ENCODE measurements at places on chromosomes 11 and 22.

- no peak for DNase-seq
These were observed 3.4 kb downstream of the PARVA start for GRCh38 chr11:12380565-12381325.

DNA sequence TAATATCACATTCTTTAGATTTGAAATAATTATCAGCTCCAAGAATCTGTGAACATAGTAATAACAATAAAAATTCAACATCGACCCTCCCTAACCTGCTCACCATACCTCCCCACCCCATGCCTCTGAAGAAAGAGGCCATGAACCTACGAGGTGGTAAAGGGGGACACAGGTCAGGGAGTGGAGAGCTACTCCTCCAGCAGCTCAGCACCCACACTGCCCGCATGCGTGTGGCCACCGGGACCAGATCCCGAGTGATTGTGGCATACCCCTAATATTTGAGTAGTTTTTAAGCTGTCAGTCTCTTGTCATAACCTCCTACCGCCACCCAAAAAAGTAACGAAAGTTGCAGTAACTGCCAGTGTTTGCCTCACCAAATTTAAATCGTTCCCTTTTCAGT is 16.8 kb upstream of the ADSL start:
- DNase-seq = no peak

- no peak for DNase-seq
These were observed 8.2 kb downstream of the ZBED4 start for GRCh38 chr22:49861642-49862495.

DNA sequence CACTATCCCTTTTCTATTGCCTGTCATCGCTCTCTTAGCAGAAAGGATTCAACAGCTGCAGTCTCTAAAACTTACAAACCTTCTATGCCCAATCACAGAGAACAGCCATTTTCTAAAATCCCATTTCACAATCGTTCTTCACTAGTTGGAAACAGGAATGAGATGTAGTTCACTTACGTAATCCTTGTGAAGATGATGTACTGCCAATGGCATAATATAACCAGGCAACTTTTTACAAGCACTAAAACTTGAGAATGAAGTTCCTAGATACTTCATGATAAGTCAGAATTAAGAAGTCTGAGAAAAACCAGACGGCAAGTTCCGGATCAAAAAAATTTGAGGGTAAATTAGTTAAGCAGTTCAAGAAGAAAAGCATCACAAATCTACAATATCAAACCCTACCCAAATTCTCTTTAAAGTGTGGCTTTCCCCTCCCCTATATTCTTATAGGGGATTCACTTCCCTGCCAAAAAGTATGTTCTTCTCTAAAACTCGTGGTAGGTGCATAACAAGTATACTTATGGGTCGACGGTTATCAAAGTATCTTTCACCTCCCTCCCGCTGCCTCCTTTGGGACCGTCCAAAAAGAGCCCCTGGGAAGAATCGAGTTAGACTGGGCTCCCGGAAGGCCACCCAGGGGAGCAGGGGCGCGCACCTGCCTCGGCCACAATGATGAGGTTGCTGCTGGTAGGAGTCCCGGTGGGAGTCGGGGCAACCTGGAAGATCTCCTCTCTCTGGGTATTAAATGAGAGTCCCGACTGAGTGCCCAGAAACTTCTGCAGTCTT is 666 bp downstream of the MSANTD4 start:
- no peak for DNase-seq

GRCh38 chr11:111173221-111173620 is 72.3 kb upstream of the POU2AF2 start:
- DNase-seq = no peak

- no peak for DNase-seq
These were observed 208.2 kb upstream of the PDGFD start for GRCh38 chr11:104372111-104372510.

- DNase-seq = no peak
These were observed 52.8 kb upstream of the YWHAH start for GRCh38 chr22:31891366-31892079.

GRCh38 chr11:69388661-69389060 is 92.8 kb upstream of the LINC01488 start:
- DNase-seq = peak; percentile 46

GRCh38 chr11:71281204-71281603 is 28.8 kb upstream of the SHANK2 start:
- no peak for DNase-seq

- DNase-seq = no peak
These were observed 28.8 kb upstream of the CHORDC1 start for GRCh38 chr11:90251599-90251998.

DNA sequence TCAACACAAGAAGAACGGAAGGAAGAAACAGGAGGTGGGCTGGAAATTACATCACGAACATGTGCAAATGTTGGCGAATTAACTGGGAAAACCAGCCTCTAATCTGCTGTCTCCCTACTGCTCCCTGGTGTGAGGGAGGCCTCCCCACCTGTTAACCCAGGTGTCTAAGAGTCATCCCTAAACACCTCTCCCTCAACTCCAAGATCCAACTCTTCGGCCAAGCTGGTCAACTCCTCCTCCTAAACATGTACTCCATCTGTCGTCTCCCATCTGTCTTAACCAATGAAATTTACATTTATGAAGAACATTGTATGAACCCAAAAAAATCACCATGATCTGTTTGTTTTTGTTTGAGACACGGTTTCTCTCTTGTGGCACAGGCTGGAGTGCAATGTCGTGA is 154.2 kb downstream of the LARGE1 start:
- no peak for DNase-seq

DNA sequence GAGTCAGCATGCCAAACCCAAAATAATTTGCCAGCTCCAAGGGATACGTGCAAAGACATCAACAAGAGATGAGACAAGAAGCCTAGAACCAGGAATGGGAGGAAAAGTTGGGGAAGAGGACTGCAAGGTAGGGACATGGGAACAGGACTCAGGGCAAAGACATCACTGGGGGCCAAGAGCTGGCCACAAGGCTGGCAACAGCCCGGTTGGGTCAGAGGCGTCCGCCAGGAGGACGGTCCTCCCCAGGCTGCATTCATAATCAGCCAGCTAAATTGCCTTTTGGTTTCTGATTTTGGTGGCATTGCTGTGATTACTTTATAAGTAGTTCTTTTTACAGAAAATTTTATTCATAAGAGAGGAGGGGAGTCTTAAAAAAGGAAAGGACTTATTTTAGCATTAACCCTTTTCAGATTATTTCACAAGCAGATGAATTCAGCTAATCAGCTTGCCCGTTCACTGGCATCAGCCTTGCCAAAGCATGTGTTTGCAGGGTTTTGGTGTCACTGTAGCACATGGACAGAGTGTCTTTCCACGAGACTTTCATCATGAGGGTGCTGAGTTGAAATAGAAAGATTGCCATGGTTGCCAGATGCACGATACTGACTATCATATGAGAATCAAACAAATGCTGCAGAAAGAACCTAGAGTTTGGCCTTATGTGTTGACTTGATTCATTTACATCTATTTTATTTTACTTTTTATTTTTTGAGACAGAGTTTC is 23.2 kb upstream of the NAV2 start:
- DNase-seq = no peak

GRCh38 chr11:76410851-76411357 is 29.8 kb downstream of the GVQW3 start:
- DNase-seq = no peak

DNA sequence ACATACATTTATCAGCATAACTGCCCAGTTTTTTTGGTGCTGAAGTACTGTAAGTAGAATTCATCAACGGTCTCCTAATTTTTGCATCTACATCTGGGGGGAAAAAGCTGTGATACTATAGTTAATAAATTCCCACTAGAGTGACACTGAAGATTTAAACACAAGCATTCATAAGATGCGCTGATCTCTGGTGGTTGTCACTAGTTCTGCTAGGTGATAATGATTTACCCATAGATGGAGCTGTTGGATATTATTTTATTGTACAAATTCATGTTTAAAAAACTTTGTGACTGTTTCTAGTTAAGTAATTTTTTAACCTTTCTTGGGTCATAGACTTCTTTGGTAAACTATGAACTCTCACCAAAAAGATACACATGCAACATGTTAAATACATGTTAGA is 106.6 kb downstream of the EMSY start:
- DNase-seq = no peak

GRCh38 chr11:81570669-81571068 is 1163.0 kb downstream of the FAM181B start:
- DNase-seq = no peak

DNA sequence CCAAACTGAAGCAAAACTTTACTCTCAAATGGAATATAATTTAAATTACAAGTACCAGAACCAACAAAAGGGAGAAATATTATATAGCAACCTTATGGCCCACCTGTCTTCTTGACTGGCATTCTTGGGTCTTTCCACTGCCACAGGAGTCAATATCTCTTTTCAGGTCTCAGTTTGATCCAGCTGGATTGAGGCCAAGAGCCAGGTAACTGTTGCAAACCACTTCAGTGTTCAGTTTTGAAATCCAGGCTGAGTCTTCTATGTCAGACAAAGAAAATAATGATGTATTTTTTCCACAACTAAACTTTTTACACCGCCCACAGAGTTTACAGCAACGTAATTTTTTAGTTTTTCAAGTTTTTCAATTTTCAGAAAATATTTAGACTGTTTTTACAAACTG is 648 bp downstream of the DLG2 start:
- no peak for DNase-seq

DNA sequence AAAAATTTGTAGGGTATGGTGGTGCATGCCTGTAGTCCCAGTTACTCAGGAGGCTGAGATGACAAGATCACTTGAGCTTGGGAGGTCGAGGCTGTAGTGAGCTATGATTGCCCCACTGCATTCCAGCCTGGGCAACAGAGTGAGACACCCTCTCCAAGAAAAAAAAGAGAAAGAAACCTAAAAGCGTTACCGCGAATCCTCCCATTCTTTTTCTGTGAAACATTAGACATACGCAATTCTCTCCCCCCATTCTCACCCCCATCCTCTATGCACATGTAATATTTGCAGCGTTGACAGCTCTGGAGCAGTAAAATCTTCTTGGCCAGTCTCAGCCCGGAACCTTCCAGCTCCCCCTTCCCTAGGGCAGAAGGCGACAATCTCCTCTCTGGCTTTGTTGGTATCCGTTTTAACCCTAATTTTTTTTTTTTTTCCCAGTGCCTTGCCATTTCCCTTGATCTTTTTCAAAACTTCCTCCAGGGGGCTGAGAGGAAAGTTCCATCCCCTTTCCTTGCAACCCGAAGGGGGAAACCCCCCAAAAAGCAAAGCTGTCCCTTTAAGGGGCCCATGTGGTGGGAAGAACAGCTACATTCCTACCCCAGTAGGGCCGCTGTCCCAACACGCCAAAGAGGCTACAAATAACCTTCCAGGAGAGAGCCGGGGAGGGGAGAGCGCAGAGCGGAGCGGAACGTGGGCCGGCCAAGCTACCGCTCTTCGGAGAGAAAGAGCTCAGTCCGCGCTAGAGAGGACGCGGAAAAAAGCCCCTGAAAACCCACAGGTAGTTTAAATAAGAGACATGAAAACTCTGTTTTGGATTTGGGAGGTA is 1.9 kb downstream of the LRP4 start:
- DNase-seq = peak; percentile 26

DNA sequence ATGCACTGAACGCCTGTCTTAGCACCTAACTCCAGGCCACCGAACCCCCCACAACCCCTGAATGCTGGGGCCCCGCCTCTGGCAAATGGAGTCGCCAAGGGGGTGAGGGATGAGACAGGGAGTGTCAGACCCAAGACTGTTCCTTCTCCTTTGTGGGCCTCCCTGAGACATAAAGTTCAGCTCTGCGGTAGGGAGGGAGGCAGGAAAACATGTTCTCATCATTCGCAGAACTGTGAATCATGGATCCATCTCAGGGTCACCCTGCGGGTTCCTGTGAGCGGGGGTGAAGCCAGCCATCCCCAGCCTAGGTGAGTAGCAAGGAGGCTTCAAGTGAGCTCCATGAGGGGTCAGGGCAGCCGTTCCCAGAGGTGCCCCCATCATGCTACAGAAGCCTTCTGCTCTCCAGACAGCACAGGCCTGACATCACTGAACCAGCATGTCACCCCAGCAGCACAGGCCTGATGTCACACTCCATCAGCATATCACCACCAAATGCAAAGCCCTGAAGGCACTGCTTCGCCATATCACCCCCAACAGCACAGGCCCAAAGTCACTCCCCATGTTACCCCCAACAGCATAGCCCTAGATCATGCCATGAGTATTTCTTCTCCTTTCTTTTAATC is 27.2 kb downstream of the TMPRSS6 start:
- DNase-seq = no peak

DNA sequence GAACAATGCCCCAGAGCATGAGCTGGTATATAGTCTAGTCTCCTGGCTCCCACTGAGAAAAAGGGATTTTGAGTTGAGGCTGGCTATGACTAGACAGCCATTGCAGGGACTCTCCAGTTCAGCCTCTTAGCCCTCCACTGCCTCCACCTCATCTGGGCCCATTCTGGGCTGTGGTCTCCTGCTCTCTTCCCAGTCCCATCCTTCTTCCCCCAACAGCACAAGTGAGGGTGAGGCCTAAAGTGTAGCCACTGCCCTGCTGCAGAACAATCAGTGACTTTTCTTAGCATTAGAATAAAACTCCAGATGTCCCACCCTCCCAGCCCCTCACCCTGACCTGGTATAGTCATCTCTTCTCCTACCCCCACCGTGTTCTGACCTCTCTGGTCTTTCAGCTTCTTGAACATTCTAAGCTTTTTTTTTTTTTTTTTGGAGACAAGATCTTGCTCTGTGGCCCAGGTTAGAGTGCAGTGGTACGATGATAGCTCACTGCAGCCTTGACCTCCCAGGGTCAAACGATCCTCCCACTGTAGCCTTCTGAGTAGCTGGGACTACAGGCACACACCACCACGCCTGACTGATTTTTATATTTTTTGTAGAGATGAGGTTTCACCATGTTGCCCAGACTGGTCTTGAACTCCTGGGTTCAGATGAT is 4.3 kb downstream of the MED15 start:
- no peak for DNase-seq

DNA sequence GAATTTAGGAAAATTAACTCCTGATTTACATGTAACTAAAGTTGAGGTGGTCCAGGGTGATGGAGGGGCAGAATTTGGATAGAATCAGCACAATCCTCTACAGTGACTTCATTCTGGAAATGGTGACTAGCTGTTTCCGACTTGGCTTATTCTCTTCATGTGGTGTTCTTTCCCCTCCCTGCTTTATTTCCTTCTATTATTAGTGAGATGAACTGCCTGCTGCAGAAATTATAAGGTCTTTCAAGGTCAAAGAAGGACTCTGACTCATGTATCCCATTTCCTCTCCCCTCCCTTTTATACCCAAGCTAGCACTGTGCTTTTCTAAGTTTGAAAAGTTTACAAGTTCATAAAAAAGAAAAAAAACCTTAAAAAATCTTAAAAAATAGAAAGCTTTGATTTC is 12.2 kb upstream of the MRPL17 start:
- no peak for DNase-seq

DNA sequence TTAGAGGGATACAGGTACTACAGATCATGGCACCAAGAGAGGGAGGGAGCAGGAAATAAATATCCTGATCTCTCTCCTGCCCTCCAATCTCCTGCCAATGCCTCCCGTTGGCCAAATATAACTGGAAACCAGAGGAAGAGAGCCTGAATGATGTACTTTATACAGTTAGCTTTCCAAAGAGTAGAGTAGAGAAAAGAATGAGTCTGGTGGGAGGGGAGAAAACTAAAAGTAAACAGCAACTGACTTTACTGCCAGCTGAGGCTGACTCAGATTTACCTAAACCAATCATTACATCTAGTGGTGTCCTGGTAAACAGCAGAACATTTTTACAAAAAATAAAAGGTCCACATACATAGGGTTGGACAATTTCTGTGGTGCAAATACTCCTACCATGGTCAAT is 5.1 kb downstream of the MPZL3 start:
- DNase-seq = no peak

- DNase-seq = no peak
These were observed 61.8 kb upstream of the MTNR1B start for GRCh38 chr11:92907671-92908070.

All from Calu3 (cell line).